ENCODE measurements at places on chromosomes 1 and 21.

DNA sequence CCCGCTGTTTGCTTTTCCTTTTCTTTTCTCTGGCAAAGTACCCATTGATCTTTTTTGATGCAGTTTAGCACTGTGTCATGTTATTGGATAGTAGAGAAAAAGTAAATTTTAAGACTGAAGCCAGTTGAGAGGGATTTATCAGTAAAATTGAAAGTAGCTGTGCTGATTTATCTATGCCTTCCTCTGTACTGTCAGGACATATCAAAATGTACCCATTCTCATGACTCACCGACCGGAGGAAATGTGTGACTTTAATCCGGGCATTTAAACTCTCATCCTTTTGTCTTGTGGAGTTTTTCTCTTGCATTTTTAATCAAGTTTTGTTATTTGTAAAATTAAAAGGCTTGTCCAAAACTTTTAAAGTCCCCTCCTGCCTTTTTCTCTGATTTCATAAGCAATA, 276.6 kb upstream of the FMN2 start:
- no peak overlapping the region for H3K4me3 ChIP-seq
- no peak overlapping the region for H3K27ac ChIP-seq
- no peaks in the 10 kb centered on the region for H3K36me3 ChIP-seq
- no peaks in the 10 kb centered on the region for H3K4me1 ChIP-seq
- no peaks in the 10 kb centered on the region for H3K27me3 ChIP-seq

GRCh38 chr1:14113841-14114567, 414.0 kb downstream of the PRDM2 start:
- H3K4me1 ChIP-seq: no peaks in the 10 kb centered on the region
- H3K27ac ChIP-seq: no peak overlapping the region
- DNase-seq: peak; percentile 79
- peaks cover 16% of the 10 kb centered on the region for H3K27me3 ChIP-seq
- H3K36me3 ChIP-seq: no peaks in the 10 kb centered on the region

DNA sequence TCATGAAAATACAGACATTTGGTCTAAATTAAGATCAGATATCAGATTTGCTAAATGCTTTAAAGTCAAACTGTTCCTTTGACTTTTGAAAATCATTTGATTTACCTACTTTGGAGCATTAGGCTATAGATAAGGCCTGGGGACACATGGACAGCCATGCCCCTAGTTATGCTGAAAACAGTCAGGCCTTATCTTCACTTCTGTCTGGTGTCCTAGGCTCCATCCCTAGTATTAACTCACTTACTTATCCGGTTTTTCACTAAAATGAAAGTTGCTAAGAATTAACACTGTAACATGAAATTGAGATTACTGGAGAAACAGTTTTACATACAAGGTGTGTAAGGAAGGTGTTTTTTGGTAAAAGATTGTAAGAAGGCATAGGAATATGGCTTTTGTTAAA, 4.5 kb upstream of the CATSPERE start:
- no peaks in the 10 kb centered on the region for H3K27me3 ChIP-seq
- no peaks in the 10 kb centered on the region for H3K36me3 ChIP-seq
- no peak for DNase-seq
- no peak overlapping the region for H3K27ac ChIP-seq
- H3K4me3 ChIP-seq: no peak overlapping the region

DNA sequence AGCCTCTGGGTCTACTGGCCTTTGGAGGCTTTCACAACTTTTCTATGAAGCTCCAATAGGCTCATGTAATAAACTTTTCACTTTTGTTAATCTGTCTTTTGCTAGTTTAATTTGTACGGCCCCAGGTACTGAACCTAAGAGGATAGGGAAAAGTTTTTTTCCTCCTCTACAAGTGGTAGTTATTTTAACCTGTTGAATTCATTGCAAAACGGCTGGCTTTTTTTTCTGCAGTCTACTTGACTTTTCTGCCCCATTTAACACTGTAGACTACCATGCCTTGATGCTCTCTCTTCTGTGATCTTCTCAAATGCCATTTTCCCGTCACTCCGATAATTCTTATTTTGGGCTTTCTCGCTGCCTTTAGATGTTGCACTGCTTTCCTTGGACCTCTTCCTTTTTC, 43.6 kb upstream of the DR1 start:
- H3K4me1 ChIP-seq: no peaks in the 10 kb centered on the region
- no peaks in the 10 kb centered on the region for H3K27me3 ChIP-seq
- H3K27ac ChIP-seq: no peak overlapping the region

DNA sequence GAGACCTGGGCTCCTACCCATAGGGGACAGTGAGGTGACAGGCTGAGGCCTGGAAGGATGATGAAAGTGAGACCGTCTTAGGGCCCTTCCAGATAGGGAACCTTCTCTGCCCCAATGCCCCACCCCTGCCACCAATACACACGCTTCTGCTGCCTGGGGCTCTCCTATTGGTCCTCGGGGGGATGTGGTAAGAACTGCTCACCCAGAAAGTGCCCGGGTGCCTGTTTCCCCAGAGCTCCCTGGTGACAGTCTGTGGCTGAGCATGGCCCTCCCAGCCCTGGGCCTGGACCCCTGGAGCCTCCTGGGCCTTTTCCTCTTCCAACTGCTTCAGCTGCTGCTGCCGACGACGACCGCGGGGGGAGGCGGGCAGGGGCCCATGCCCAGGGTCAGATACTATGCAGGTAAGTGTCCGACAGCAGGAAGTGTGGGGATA, 948 bp downstream of the SEMA4A start:
- no peak overlapping the region for H3K27ac ChIP-seq
- no peaks in the 10 kb centered on the region for H3K36me3 ChIP-seq
- no peaks in the 10 kb centered on the region for H3K27me3 ChIP-seq
- H3K4me3 ChIP-seq: no peak overlapping the region
- peaks cover 13% of the 10 kb centered on the region for H3K4me1 ChIP-seq

DNA sequence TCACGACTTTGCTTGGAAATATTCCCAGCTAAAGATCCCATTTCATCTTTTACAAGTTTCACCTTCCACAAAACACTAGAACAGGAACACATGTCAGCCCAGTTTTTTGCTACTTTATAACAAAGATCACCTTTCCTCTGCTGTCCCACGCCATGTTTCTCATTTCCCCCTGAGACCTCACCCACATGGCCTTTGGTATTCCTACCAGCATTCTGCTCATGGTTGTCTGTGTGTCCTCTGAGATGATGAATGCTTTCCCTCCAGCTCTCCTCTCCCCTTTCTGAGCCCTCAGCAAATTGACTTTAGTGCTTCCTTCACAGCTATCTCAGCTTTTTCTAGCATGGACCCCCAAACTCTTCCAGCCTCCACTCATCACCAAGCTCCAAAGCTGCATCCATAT, 32.3 kb upstream of the ABCG1 start:
- no peak overlapping the region for H3K27ac ChIP-seq
- H3K36me3 ChIP-seq: no peaks in the 10 kb centered on the region
- no peaks in the 10 kb centered on the region for H3K27me3 ChIP-seq
- 0 out of 2 replicates have a peak, but pooled peaks cover 8% of the 10 kb centered on the region for H3K4me1 ChIP-seq
- DNase-seq: no peak

- H3K4me3 ChIP-seq: no peak overlapping the region
- H3K27ac ChIP-seq: no peak overlapping the region
- no peaks in the 10 kb centered on the region for H3K4me1 ChIP-seq
- no peaks in the 10 kb centered on the region for H3K27me3 ChIP-seq
- H3K36me3 ChIP-seq: no peaks in the 10 kb centered on the region
- DNase-seq: no peak
Observed at GRCh38 chr1:193438312-193438711, 251.9 kb upstream of the B3GALT2 start.

GRCh38 chr1:178278916-178279686, 185.2 kb downstream of the RASAL2 start:
- no peak overlapping the region for H3K27ac ChIP-seq
- peaks cover 44% of the 10 kb centered on the region for H3K4me1 ChIP-seq

- peaks cover 21% of the 10 kb centered on the region for H3K36me3 ChIP-seq
- no peaks in the 10 kb centered on the region for H3K27me3 ChIP-seq
- H3K4me3 ChIP-seq: no peak overlapping the region
- no peak overlapping the region for H3K27ac ChIP-seq
- DNase-seq: no peak
- peaks cover 6% of the 10 kb centered on the region for H3K4me1 ChIP-seq
Observed at GRCh38 chr1:230242326-230242725, 175.3 kb downstream of the GALNT2 start.

DNA sequence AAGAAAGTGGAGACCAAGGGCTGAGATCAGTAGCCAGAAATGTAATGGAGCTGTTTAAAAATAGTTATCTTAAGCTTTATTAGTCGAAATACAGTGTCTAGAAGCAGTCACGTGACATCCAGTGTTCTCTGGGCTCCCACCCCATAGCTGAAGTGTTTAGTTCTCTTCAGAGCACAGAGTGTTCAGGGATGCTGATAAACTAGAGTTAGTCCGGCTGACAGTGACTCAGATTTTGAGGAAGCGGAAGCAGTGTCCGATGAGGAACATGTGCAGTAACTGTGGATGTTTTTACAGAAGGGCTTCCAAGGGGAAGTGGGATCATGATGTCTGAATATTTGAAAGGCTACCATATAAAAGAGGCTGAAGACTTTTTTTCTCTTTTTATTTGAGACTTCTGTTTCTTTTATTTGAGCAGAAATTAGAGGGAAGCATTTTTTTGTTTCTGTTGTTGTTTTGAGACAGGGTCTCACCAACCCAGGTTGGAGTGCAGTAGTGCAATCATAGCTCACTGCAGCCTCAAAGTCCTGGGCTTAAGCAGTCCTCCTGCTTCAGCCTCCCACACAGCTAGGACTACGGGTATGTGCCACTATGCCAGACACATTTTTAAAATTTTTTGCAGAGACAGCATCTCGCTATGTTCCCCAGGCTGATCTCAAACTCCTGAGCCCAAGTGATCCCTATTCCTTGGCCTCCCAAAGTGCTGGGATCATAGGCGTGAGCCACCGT, 124.2 kb downstream of the GALNT2 start:
- H3K27me3 ChIP-seq: no peaks in the 10 kb centered on the region
- peaks cover 6% of the 10 kb centered on the region for H3K4me1 ChIP-seq

GRCh38 chr1:246283771-246284410, 223.2 kb downstream of the SMYD3 start:
- no peaks in the 10 kb centered on the region for H3K27me3 ChIP-seq
- DNase-seq: no peak
- H3K36me3 ChIP-seq: no peaks in the 10 kb centered on the region
- H3K4me1 ChIP-seq: no peaks in the 10 kb centered on the region

GRCh38 chr1:44217809-44218410, 4.6 kb downstream of the DMAP1 start:
- peak; percentile 75 for DNase-seq
- peaks cover 5% of the 10 kb centered on the region for H3K36me3 ChIP-seq
- no peaks in the 10 kb centered on the region for H3K27me3 ChIP-seq
- H3K27ac ChIP-seq: no peak overlapping the region
- no peak overlapping the region for H3K4me3 ChIP-seq

DNA sequence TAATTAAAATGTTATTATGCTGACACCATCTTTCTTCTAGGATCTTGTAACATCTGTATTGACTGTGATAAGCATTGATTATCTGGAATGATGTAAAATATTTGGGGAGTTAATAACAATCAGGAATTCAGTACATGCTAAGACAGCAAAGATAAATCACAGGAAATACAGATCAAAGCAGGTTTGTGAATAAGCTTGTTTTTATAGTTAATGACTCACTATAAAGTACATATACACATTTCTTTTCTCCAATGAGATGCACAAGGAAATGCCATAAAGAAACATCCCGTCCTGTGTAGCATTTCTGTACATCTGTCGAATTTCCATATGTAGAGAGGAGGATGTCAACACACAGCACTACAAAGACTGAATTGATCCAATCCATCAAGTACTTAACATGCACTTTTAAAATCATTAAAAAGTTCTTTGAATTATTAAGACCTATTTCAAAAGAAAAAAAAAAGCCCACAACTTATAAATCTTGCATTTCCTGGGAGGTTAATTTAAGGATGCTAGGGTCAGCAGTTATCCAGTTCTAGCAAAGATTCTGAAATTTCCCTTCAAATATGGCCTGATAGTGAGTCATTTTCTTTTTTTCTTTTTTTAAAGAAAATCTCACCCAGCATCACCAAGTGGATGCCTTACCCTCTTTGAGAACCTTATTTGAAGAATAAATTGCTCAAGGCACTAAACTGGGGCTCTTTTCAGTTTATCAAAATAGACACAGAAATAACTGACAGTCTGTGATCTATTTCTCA, 243.2 kb upstream of the NR5A2 start:
- peak; percentile 22 for DNase-seq
- no peak overlapping the region for H3K27ac ChIP-seq

DNA sequence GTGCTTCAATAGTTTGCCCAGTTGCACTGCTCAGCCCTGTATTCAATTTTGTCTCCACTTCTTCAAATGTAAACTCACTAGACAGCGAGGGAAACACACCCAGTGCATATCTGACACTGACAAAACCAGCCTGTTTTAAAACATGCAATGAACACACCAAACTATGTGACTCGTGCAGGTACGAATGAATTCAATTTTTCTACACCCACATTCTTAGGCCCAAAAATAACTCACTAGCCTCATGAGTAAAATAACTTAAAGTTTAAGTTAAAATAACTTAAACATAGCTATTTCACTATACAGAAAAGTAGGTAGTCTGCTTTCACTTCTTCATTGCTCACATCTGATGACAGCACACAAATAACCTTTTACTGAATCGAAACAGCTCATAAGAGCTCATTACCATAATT, 21.1 kb downstream of the TTC13 start:
- no peaks in the 10 kb centered on the region for H3K4me1 ChIP-seq
- no peak for DNase-seq
- no peaks in the 10 kb centered on the region for H3K36me3 ChIP-seq

- no peaks in the 10 kb centered on the region for H3K36me3 ChIP-seq
- no peaks in the 10 kb centered on the region for H3K4me1 ChIP-seq
- peaks cover 3% of the 10 kb centered on the region for H3K27me3 ChIP-seq
Observed at GRCh38 chr1:110879758-110880606, 7.0 kb downstream of the CD53 start.

- no peak overlapping the region for H3K27ac ChIP-seq
- H3K27me3 ChIP-seq: no peaks in the 10 kb centered on the region
- no peaks in the 10 kb centered on the region for H3K4me1 ChIP-seq
Observed at GRCh38 chr1:111164151-111164550, 24.1 kb downstream of the CEPT1 start.

- peak overlapping the region; percentile 41 for H3K4me3 ChIP-seq
- H3K27me3 ChIP-seq: no peaks in the 10 kb centered on the region
- DNase-seq: peak; percentile 59
Observed at GRCh38 chr1:54273795-54274163, 73.8 kb downstream of the MRPL37 start.

DNA sequence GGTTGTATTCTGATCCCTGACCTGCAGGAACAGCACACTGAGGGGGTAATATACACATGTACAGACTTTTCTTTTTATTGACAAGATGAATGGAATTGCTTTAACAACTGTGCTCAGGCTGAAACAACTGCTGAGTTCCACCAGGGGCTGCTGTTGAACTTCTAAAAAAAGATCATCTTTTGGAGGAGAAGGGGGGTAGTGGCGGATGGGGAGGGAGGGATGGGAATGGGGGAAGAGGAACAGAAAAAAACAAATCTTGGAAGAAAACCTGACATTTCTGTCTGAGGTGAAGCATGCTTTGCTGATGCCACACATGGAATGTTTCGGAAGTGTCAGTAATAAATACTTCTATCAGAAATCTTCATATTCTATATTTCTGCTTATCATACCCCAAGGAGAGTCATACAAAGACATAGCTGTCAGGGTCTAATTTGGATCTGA, 75.0 kb downstream of the RWDD3 start:
- H3K27ac ChIP-seq: no peak overlapping the region
- no peaks in the 10 kb centered on the region for H3K4me1 ChIP-seq
- H3K36me3 ChIP-seq: no peaks in the 10 kb centered on the region
- peak; percentile 57 for DNase-seq

- H3K4me1 ChIP-seq: no peaks in the 10 kb centered on the region
- DNase-seq: no peak
- H3K27ac ChIP-seq: no peak overlapping the region
- no peak overlapping the region for H3K4me3 ChIP-seq
- H3K36me3 ChIP-seq: no peaks in the 10 kb centered on the region
Observed at GRCh38 chr1:167627865-167628641, 2.0 kb upstream of the RCSD1 start.

GRCh38 chr1:87179076-87179810, 149.4 kb upstream of the LMO4 start:
- H3K4me1 ChIP-seq: no peaks in the 10 kb centered on the region
- no peak overlapping the region for H3K27ac ChIP-seq
- no peaks in the 10 kb centered on the region for H3K36me3 ChIP-seq
